ENCODE measurements at places on chromosomes 4 and X.

DNA sequence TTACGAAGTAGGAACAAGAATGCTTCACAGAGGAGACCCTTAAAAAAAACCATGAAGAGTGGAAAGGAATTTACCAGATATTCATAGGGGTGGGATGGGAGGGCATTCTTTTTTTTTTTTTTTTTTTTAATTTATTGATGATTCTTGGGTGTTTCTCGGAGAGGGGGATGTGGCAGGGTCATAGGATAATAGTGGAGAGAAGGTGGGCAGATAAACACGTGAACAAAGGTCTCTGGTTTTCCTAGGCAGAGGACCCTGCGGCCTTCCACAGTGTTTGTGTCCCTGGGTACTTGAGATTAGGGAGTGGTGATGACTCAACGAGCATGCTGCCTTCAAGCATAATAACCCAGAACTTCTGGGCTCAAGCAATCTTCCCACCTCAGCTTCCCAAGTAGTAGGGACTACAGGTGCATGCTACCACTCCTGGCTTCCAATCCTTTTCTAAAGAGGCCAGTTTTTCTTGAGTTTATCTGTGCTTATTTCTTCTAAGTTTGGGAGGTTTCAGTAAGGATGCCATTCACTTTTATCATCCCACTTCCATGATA is 65.9 kb upstream of the OGT start:
- DNase-seq: no peak

GRCh38 chrX:55710701-55711100 is 6.8 kb upstream of the RRAGB start:
- DNase-seq: no peak

GRCh38 chr4:81442484-81443085 is 29.1 kb downstream of the RASGEF1B start:
- no peak for DNase-seq

DNA sequence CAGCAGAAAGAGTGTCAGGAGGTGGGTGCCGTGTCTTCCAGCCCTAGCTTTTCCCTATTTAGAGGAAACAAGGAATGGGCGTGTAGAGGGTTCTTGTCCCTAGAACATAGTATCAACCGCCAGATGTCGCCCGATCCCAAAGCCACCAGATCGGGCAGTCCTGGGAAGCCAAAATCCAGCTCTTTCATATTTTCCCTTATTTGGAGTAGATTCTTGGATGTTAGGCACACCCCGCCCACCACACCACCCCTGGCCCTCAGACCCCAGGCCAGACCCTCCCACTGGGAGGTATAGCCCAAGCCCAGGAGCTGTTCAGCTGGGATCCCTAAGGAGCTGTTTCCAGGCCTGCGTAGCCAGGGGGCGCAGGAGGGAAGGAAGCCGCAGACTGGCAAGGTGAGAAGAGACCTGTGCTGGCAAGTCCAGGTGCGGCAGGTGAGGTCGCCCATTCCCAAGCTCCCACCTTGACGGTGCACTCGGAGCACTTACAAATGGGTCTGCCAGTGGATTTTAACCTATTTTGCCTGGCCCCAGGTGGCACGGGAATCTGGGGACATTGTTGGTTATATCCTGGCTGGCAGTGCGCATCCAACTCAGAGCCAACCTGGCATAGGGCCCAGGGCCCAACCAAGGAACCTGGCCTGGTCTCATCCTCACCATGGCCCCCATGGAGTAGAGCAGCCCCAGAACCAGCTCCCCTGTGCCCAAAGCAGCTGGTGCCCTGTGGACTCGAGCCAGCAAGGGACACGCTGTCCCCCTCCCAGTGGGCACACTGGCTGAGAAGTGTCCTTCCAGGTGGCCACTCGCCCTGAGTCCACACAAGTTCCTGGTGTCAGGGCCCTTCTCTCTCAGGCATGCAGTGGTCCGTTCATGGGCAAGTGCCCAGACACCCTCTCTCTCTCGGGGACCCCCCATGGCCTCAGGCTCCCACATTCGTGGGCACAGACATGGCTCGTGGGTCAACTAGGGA is 811 bp downstream of the FLNA start:
- peak; percentile 73 for DNase-seq

- no peak for DNase-seq
These were observed 186.6 kb upstream of the MAOA start for GRCh38 chrX:43469391-43470054.

- DNase-seq: no peak
These were observed 37.6 kb downstream of the GLUD2 start for GRCh38 chrX:121084903-121085611.

DNA sequence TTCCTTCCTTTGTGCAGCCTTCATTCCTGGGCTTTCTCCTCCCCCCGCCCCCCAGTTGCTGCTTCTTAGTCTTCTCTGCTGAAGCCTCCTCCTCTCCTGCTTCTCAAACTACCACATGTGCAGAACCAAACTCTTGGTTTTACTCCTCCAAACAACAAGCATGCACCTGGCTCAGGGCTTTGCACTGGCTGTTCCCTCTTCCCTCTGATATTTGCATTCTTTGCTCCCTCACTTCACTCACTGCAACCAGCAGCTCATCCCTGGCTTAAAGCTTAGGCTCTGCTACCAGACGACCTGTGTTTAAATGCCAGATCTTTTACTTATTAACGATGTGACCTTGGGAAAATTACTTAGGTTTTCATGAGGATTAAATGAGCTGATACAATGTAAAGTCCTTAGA is 51.4 kb downstream of the MED28 start:
- DNase-seq: no peak

GRCh38 chr4:90994851-90995574 is 867.8 kb downstream of the CCSER1 start:
- DNase-seq: no peak

DNA sequence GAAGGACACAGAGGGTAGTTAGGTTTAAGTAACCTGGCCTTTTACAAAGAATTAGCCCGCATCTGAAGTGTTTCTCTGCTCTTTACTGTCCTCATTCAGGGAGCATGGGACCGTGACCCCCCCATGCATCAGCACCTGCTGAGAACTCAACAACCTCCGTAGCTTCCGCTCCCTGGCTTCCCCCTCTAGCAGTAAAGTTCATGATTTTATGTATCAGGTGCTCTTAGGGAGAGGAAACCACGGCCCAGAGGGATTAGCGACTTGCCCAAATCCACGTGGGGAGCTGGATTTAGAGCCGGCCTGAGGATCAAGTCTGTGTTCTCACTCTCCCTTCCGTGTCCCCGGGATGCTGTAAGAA is 284.6 kb upstream of the GATB start:
- DNase-seq: no peak

DNA sequence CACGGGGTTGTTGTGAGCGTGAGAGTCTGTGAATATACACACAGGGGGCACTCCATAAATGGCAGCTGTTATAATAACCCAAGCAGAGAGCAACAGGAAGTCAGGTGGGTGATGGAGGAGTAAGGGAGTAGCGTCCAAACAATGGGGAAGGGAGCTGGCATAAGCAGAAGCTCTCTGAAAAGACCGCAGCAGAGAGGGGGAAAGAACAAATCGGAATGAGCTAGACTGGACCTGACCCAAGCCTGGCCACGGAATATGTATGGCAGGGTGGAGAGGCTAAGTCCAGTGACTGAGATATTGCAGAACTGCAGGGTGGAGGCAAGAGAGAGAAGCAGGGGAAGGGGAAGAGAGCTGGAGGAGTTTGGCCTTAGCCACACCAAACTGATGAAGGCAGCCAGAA is 6.5 kb upstream of the GJB1 start:
- DNase-seq: peak; percentile 38

GRCh38 chr4:172785613-172786012 is 383.0 kb upstream of the GALNT7 start:
- DNase-seq: no peak

GRCh38 chr4:102780476-102781144 is 19.8 kb upstream of the MANBA start:
- no peak for DNase-seq

GRCh38 chr4:184310171-184310567 is 92.5 kb upstream of the ENPP6 start:
- peak; percentile 53 for DNase-seq

GRCh38 chr4:54228961-54229501 is at the start of gene PDGFRA:
TSS of gene PDGFRA (plus strand) at chr4:54229293. CDS start at chr4:54258769, 29,476 bp downstream.
- no peak for DNase-seq

DNA sequence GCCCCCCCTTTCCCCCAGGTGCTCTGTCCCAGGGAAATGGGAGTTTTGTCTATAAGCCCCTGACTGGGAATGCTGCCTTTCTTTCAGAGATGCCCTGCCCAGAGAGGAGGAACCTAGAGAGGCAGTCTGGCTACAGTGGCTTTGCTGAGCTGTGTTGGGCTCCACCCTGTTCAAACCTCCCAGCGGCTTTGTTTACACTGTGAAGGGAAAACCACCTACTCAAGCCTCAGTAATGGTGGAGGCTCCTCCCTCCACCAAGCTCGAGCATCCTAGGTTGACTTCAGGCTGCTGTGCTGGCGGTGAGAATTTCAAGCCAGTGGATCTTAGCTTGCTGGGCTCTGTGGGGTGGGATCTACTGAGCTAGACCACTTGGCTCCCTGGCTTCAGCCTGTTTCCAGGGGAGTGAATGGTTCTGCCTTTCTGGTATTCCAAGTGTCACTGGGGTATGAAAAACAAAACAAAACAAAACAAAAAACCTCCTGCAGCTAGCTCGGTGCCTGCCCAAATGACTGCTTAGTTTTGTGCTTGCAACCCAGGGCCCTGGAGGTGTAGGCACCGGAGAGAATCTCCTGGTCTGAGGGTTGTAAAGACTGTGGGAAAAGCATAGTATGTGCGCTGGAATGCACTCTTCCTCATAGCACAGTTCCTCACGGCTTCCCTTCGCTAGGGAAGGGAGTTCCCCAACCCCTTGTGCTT is 41.7 kb downstream of the ITM2A start:
- DNase-seq: no peak

DNA sequence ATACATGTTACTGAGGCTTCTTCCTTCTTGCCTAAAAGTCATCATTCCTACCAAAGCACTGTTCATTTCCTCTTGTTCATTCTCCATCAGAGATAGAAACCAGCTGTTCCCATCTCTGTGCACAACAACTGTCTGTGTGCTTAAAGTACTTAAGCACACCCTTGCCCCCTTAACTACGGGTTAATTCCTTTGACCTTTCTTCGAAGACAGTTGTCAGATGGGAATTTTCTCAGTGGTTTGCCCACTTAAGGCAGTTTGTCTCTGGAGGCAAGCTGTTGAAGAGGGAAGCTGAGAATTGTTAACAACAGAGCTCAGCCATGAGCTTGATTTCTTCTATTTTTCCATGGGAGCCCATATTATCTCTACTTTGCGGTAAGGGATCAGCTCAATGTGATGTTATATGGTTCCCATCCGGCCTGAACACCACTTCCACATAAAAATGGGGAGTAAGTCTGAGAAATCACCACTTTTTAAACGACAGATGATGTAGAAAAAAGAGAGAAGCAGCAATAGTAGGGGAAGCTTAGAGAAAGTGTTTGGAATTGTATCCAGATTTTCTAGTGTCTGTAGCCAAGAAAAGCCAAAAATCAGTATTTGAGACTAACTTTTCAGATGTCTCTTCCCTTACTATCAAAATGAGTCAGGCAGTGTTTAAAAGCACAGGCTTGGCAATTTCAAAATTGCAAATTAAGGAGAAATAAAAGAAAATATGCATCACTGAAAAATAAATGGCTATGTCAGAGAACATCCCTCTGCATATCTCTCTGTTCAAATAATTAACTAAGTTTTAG is 194.4 kb downstream of the SLIT2 start:
- DNase-seq: no peak

- DNase-seq: no peak
These were observed 20.7 kb downstream of the L1CAM start for GRCh38 chrX:153865321-153865580.

DNA sequence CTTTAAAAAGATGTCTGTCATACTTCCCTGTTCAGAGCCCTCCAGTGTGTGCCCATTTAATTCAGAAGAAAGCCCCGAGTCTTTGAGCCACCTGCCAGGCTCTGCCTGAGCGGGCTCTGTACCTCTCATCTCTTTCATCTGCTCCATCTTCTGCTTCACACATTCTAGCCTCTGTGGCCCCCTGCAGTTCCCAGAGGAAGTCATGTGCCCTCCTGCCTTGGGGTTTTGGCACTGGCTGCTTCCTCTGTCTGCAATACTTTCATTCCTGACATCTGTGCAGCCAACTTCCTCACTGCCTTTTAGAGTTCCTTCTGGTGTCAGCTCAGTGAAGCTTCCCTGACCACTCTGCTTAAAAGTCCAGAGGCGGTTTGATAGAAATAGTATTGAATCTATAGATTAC is 6.2 kb upstream of the STK32B start:
- DNase-seq: peak; percentile 96

- no peak for DNase-seq
These were observed 15.1 kb downstream of the C4orf36 start for GRCh38 chr4:86876894-86877685.

- no peak for DNase-seq
These were observed 33.5 kb downstream of the ARHGEF9 start for GRCh38 chrX:63751481-63751880.

- DNase-seq: no peak
These were observed 222.0 kb upstream of the ADAMTS3 start for GRCh38 chr4:72791054-72791453.

DNA sequence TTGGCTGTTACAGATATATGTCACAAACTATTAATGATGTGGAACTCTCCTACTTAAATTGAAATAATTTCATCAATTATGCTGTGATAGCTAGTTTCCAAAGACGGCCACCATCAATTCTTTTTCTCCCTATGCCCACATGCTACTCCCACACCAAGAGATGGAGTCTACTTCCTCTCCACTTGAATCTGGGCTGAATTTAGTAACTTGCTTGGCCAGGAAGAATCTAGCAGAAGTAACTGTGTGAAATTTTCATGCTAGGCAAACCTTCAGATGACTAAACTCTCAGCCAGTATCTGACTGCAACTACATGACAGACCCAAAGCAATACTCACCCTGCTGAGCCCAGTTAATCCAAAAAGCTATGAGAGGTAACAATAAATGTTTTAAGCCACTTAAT is 3.2 kb downstream of the SEPSECS start:
- peak; percentile 33 for DNase-seq

DNA sequence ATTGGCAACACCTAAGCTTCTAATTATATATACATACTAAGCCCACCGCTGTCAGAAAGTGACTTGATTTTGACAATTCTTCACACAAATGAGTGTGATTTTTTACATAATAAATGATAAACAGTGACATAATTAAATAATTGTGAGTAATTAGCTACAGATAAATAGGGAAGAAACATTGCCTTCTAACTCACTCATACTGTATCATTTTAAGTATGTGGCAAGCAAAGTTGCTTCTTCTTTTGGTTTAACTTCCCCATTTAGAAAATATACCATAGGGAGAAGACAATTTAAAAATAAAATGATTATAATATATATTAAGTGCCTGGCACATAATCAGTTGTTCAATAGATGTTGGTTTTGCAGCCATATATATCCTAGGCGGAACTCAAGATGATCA is 644.2 kb downstream of the FSTL5 start:
- peak; percentile 20 for DNase-seq

Measured in KBM-7 (cell line).